ENCODE measurements at places on chromosomes 11 and 22. TPM values are rescaled to one million over a fixed set of nuclear protein-coding genes. Genes with fewer than 3 reads are reported as not detected.

C11orf21 gene
- total RNA-seq, result 71.2 TPM

OR10A5 gene
- not detected for total RNA-seq

C11orf91 gene
- 0.45 TPM for total RNA-seq

DEFB131B gene
- not detected for total RNA-seq

GLYATL1 gene
- not detected for total RNA-seq

CRACR2B gene
- 0.33 TPM for total RNA-seq

OR52E8 gene
- not detected for total RNA-seq

NOX4 gene
- not detected for total RNA-seq

TAGLN gene
- 9.5 TPM for total RNA-seq

- peak; percentile 64 for DNase-seq
Observed at GRCh38 chr22:40463683-40464082, 93.3 kb downstream of the SGSM3 start.

- DNase-seq, result no peak
Observed at GRCh38 chr11:130179396-130180306, 20.1 kb downstream of the ST14 start.

DNA sequence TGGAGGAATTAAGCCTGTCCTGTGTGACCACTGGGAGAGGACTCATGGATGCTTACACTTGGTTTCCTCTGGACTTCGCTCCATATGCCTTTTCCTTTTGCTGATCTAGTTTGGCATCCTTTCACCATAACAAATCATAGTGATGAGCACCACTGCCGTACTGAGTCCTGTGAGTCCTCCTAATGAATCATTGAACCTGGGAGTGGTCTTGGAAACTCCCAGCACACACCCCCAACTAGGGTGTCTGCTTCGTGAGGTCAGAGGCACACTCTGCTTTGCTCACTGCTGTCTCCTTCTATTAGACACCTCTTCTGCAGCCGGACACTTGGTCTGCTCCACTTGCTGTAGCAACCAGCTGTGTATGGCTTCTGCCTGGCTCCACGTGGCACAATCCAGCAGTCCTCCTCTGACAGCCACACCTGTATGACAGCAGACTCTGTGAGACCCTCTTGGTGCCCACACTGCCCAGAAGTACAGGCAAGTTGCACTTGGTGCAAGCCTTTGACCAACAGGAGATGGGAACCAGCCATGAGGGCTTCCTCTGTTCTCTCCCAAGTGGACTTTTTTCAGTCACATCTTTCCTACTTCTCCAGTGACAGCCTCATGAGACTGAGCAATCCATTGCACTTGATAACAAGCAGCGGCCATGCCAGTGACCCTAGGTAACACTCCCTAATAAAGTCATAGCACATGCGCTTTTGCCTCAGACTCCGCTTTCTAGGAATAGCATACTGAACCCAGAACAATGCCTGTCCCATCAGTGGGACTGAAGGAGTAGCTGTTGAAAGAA lies 65.0 kb upstream of the HMGXB4 start:
- no peak for DNase-seq

- peak; percentile 3 for DNase-seq
Observed at GRCh38 chr11:108538022-108538424, 39.8 kb upstream of the POGLUT3 start.

GRCh38 chr11:47106798-47107411 lies 69.8 kb downstream of the ARFGAP2 start:
- DNase-seq, result no peak

- DNase-seq, result no peak
Observed at GRCh38 chr22:36182857-36183256, 18.8 kb downstream of the APOL4 start.

DNA sequence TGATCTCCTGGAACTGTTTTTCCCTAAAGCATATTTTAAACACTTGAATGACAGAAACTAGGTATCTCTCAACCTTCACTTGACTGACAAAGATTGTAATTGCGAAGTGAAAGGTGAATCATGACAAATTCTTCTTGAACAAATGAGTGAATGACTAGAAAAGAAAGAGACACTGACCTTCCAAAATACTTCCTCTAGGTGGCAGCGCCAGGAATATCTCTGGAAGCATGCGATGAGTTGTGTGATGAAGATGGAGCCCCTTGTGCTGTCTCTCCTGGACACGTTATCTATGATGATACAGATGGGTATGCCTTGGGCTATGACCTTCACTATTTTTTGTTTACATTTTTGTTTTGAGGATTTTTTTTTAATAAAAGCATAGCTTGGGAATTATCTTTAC lies 7.0 kb upstream of the CASP12 start:
- no peak for DNase-seq

DNA sequence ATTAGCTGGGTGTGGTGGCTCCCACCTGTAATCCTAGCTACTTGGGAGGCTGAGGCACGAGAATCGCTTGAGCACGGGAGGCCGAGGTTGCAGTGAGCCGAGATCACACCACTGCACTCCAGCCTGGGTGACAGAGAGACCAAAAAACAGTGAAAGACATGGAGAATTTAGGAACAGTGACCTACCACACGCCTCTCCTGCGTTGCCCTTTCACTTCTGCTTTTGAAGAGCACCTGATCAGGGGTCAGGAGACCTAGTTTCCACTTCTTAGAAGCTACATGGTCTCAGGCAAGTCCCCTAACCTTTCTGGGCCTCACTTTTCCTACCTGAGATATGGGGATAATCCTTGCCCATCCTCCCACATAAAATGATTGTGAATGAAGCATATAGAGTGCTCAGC lies 12.2 kb downstream of the SLC35C1 start:
- peak; percentile 4 for DNase-seq

- DNase-seq, result no peak
Observed at GRCh38 chr22:28187612-28188011, 268.6 kb upstream of the PITPNB start.

DNA sequence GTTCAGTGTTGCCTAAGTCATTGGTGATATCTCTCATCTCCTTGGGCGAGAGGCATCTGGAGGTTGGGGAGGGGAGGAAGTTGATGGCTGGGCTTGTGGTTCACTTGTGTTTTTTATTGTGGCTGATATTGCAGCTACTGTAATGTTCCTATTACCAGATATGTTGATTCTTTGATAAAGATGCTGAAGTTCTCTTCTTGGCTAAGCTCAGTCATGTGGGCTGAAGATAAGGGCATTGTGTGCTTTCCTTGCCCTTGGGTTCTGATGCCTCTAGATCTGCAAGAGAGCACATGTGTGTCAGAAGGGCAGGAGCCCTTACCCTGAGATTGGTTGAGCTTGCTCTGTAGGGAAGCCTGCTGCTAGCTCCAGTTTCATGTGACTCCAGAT lies 12.0 kb downstream of the STX3 start:
- no peak for DNase-seq

DNA sequence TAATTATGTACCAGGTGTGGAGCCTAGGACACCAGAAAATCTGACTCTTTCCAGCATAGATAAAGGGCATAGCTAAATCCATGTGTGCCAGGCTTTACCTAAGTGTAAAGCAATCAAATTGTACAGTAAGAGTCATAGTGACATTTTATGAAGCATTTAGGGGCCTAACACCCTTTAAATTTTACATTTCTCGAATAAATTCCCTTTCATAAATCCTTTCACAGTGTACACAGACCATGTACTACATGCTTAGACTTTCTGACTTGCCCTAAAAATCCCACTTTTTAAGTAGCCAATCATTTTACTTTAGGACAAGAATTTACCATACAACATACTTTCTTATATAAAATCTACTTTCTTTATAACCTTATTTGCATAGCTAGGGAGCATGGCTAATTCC lies 727.6 kb upstream of the LUZP2 start:
- no peak for DNase-seq

GRCh38 chr11:29166306-29166705 lies 850.5 kb downstream of the KCNA4 start:
- DNase-seq, result no peak

DNA sequence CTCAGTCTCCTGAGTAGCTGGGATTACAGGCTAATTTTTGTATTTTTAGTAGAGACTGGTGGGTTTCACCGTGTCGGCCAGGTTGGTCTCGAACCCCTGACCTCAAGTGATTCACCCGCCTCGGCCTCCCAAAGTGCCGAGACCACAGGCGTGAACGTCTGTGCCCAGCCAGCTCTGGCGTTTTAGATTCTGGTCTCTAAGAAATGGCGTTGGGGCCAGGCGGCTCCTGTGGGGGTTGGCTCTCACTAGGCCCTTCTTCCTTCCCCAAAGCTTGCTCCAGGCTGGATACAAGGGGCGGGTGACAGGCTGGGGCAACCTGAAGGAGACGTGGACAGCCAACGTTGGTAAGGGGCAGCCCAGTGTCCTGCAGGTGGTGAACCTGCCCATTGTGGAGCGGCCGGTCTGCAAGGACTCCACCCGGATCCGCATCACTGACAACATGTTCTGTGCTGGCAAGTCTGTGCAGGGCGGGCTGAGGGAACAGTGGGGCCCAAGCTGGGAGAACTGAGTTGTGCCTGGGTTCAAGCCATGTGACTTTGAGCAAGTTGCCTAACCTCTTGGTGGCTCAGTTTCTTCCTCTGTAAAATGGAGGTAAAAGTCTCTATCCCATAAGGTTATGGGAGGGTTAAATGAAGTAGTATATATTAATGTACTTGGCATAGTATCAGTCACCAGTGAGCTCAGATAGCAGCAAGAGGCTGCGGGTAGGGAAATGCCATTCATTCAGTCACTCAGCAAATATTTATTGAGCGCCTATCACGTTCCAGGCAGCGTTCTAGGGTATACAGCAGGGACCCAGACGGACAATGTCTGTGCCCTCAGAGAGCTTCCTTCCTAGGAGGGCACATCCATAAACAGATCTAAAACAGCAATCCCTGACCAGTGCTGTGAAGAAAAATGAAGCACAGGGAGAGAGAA lies 10.4 kb downstream of the F2 start:
- DNase-seq, result no peak

All from CD4-positive, alpha-beta T cell (primary cell).